ENCODE measurements at places on chromosomes 2 and 18. TPM values are rescaled to one million over a fixed set of nuclear protein-coding genes. Genes with fewer than 3 reads are reported as not detected.
A peak's percentile ranks its signal among the peaks of the same experiment; 100 is the strongest.

DNA sequence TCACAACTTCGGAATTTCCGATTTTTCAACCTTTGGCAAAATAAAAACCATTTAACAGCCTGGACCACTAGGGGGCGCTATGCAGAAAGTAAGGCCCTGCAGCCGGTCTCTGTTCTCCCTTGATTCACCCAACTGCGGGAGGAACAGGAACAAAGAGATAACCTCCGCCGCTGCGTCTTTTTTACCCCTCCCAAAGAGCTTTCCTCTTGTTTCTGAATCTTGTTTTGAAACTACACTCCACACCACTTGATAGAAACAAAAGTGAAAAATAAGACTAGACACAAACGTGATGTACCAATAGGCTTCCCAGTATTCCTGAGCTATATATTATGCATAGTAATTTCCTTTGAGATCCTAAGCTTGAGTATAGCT, 231.2 kb downstream of the MYO3B start:
- H3K4me1 ChIP-seq = peaks cover 10% of the 10 kb centered on the region
- no peaks in the 10 kb centered on the region for H3K27me3 ChIP-seq
- no peak overlapping the region for H3K4me3 ChIP-seq
- no peaks in the 10 kb centered on the region for H3K36me3 ChIP-seq
- no peak overlapping the region for H3K27ac ChIP-seq
- DNase-seq = peak; percentile 91

GRCh38 chr2:26628561-26629345, 12.4 kb downstream of the CIB4 start:
- H3K4me1 ChIP-seq = peaks cover 15% of the 10 kb centered on the region
- H3K27me3 ChIP-seq = no peaks in the 10 kb centered on the region
- no peak overlapping the region for H3K27ac ChIP-seq
- no peak for DNase-seq

GRCh38 chr2:20568501-20569463, 82.1 kb downstream of the HS1BP3 start:
- H3K4me3 ChIP-seq = no peak overlapping the region
- H3K27ac ChIP-seq = no peak overlapping the region
- H3K36me3 ChIP-seq = no peaks in the 10 kb centered on the region
- peaks cover 62% of the 10 kb centered on the region for H3K27me3 ChIP-seq

The CHST9 gene
- 1.3 TPM for total RNA-seq

GRCh38 chr2:74715880-74716279, 61.8 kb downstream of the SEMA4F start:
- H3K4me3 ChIP-seq = peak overlapping the region; percentile 56
- H3K27ac ChIP-seq = no peak overlapping the region
- peaks cover 21% of the 10 kb centered on the region for H3K27me3 ChIP-seq
- H3K36me3 ChIP-seq = no peaks in the 10 kb centered on the region
- no peak for DNase-seq

DNA sequence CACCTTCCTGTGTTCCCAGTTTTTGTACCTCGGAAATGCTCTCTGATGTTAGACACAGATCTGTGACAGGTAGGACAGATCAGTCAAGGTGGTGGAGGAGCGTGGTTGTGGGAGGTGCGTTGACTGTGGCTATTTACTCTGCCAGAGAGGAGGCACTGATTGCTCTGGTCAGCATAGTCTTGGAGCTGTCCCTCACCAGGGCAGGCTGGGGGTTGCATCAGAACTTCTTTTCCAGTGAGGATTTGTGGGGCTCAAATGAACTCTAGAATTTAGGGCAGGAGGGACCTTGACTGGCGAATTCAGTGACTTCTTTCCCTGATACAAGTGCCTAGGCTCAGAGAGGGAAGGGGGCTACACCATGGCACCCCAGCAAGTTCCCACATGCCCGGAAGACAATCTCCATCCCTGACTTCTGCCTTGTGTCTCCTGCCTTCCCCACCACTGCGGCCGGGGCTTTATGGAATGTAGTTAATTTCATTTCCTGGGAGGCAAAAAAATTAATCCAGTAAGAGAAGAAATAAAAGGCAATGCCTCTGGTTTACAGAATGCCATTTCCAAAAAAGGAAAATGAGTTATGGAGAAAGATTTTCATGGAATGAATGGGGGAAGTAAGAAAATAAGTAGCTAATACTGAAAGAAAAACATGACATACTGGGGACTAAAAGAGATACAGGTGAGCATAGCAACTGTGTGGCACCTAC, 26.1 kb downstream of the NIFK start:
- no peak overlapping the region for H3K27ac ChIP-seq
- DNase-seq = no peak
- no peaks in the 10 kb centered on the region for H3K27me3 ChIP-seq
- H3K4me1 ChIP-seq = peaks cover 18% of the 10 kb centered on the region
- H3K36me3 ChIP-seq = no peaks in the 10 kb centered on the region

DNA sequence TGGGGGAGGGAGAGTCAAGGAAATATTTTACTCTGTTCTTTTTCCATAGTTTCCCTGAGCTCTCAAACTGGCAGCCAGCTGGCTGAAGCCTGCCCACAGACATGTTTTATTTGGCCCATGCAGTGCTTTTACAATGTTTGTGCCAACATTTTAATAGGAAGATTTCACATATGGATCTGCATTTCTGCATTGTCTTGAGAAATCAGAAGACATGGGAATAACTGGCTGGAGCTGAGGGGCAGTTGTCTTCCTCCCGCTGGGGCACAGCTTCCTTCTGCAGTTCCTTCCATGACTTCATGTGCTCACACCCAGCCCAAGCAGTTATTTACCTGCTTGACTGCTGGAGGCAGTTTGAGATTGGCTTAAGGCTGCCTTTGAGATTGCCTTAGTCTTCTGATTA, 74.4 kb downstream of the PLCL1 start:
- no peaks in the 10 kb centered on the region for H3K36me3 ChIP-seq
- H3K4me3 ChIP-seq = no peak overlapping the region
- no peak overlapping the region for H3K27ac ChIP-seq
- no peaks in the 10 kb centered on the region for H3K4me1 ChIP-seq
- no peak for DNase-seq

DNA sequence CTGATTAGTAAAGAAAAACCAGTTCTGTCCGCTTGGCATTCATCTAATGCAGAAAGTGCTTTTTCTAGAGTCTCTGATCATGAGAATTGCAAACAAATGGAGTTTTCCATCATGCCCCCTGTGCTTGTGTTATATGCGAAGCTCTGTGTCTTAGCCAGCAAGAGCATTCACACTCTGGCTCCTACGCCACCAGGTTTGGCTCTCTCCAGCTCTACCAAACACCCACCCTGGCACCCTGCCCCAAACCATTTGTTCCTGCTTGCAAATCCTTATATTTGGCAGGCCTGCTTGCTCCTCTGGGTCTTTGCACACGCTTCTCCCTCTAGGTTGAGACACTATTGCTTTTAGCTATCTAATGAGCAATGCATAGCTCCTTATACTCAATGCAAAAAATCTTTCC, 204.1 kb upstream of the CYRIA start:
- peaks cover 20% of the 10 kb centered on the region for H3K4me1 ChIP-seq
- no peaks in the 10 kb centered on the region for H3K36me3 ChIP-seq

DNA sequence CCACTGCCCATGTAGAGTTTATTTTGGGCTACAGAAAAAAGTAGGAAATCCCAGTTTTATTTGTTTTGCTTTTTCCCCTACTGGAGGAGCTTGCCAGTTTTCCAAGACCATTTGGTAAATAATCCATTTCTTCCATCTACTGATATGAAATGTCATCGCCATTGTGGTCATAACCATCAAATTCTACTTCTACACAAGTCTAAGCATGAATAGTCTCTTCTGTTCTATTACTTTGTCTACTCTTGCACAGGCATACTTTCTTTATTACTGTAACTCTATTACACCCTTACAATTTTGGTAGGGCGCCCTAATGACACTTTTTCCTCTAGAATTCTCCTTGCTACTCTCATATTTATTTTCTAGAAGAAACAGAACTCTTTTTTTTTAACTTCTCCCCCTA, 120.7 kb downstream of the ATAD2B start:
- DNase-seq = no peak
- H3K36me3 ChIP-seq = peaks cover 8% of the 10 kb centered on the region
- no peak overlapping the region for H3K4me3 ChIP-seq

- H3K27ac ChIP-seq = no peak overlapping the region
- no peak overlapping the region for H3K4me3 ChIP-seq
- no peak for DNase-seq
- no peaks in the 10 kb centered on the region for H3K27me3 ChIP-seq
These were observed 569.4 kb upstream of the SALL3 start for GRCh38 chr18:78410094-78410786.

DNA sequence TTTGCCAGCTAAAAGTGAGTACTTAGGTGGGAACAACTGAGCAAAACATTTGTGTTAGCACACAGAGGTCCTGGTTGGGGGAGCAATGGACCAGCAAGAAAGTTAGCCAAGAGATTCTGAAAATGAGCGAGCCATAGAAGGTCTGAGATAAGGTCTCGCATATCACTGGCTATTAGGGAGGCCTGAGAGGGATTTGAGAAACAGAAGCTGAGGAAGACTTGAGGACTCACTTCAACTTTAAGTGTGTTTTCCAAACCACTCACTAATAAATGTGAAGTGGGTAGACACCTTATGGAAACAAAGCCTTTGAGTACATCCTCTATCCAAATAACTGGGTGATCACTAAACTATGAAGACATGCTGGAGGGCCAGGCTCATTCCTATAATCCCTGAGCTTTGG, 958.5 kb downstream of the DPP10 start:
- no peaks in the 10 kb centered on the region for H3K36me3 ChIP-seq
- peaks cover 10% of the 10 kb centered on the region for H3K4me1 ChIP-seq
- DNase-seq = no peak
- no peak overlapping the region for H3K4me3 ChIP-seq
- no peak overlapping the region for H3K27ac ChIP-seq

The AMER3 gene
- total RNA-seq = not detected

The CD302 gene
- 1.1 TPM for total RNA-seq

DNA sequence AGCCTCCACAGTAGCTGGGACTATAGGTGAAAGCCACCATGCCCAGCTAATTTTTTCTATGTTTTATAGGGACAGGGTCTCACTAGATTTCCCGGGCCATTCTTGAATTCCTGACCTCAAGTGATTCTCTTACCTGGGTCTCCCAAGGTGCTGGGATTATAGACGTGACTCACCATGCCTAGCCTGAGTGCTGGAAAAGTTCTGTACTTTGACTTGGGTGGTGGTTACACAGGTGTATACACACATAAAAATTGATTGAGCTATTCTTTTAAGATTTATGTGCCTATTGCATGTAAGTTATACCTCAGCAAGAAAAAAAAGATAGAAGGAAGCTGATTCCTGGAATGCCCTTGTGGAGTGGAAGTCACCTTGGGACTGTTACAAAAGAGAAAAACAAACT, 34.8 kb upstream of the KCNF1 start:
- no peaks in the 10 kb centered on the region for H3K36me3 ChIP-seq
- DNase-seq = no peak
- H3K27me3 ChIP-seq = no peaks in the 10 kb centered on the region
- H3K4me3 ChIP-seq = no peak overlapping the region
- no peak overlapping the region for H3K27ac ChIP-seq

DNA sequence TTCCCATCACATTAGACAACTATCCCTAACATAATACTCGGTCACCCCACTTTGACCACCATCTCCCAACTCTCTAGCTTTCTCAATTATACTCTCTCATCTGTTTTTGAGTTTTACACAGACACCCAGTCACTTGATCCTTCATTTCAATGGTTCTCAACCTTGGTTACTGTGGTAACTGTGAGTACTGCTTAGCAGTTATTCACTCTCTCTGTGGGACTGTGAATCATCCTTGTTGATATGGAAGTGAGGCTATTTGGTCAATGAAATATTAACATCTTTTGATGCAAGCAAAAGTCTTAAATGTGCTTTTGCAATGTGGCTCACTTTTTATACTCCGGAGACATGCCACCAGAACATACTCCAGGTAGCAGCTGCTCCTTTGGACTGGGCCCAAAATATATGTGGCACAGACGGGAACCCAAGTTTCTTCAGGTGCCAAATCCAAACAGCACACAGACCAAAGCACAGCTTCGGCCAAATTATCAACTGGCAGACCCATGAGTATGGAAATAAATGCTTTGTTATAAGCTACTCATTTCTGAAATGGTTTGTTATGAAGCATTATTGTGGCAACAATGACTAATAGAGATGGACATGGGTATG, 75.0 kb upstream of the SLC25A52 start:
- no peaks in the 10 kb centered on the region for H3K4me1 ChIP-seq
- no peak overlapping the region for H3K27ac ChIP-seq
- H3K36me3 ChIP-seq = peaks cover 25% of the 10 kb centered on the region
- H3K27me3 ChIP-seq = no peaks in the 10 kb centered on the region

The LYG2 gene
- not detected for total RNA-seq

The TMEM150A gene
- 7.2 TPM for total RNA-seq

- H3K27ac ChIP-seq = no peak overlapping the region
These were observed 227.6 kb upstream of the HNRNPA3 start for GRCh38 chr2:176984987-176985386.

DNA sequence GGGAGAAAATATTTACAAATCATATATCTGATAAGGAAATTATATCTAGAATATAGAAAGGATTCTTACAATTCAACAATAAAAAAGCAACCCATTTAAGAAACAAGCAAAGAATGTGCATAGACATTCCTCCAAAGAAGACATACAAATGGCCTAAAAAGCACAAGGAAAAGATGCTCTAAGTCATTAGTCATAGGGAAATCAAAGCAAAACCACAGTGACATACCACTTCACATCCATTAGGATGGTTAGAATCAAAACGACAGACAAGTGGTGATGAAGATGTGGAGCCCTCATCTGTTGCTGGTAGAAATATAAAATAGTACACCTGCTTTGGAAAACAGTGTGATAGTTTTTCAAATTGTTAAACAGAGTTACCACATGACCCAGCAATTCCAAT, 48.2 kb downstream of the MAPRE2 start:
- DNase-seq = no peak
- H3K27ac ChIP-seq = no peak overlapping the region
- no peaks in the 10 kb centered on the region for H3K4me1 ChIP-seq
- H3K36me3 ChIP-seq = no peaks in the 10 kb centered on the region
- H3K27me3 ChIP-seq = no peaks in the 10 kb centered on the region
- H3K4me3 ChIP-seq = no peak overlapping the region

The SH2D6 gene
- 0.07 TPM for total RNA-seq

DNA sequence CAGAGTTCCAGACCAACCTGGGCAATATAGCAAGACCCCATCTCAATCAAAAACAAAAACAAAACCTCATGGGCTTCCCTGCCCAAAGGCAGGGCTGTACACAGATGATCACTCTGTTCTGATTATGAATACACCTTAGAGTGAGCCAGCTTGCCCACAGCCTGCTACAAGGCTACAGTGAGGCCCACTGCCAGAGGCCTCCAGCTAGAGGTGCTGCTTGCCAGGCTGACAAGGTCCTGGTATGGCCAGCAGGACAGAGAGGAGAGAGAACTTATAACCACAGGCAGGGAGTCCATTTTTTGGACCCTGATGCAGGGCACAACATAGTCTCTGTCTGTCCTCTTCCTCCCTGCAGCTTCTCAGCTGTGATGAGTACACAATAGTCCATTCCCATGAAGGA, 41.5 kb downstream of the KANSL3 start:
- H3K36me3 ChIP-seq = peaks cover 18% of the 10 kb centered on the region
- H3K27me3 ChIP-seq = no peaks in the 10 kb centered on the region
- H3K4me3 ChIP-seq = no peak overlapping the region
- DNase-seq = no peak
- H3K4me1 ChIP-seq = no peaks in the 10 kb centered on the region

The TRABD2A gene
- 1.7 TPM for total RNA-seq

GRCh38 chr2:235594964-235595363, 101.1 kb downstream of the AGAP1 start:
- H3K27me3 ChIP-seq = no peaks in the 10 kb centered on the region
- H3K4me1 ChIP-seq = no peaks in the 10 kb centered on the region
- no peaks in the 10 kb centered on the region for H3K36me3 ChIP-seq
- H3K4me3 ChIP-seq = no peak overlapping the region
- H3K27ac ChIP-seq = no peak overlapping the region
- no peak for DNase-seq

All from neural progenitor cell (in vitro differentiated cells).